Activated T-cell treated with anti-CD3 and anti-CD28 coated beads, Interleukin-2, amount 50 U/mL, for 1 hour (primary cell): ENCODE measurements at places on chromosomes 3 and 15.

DNA sequence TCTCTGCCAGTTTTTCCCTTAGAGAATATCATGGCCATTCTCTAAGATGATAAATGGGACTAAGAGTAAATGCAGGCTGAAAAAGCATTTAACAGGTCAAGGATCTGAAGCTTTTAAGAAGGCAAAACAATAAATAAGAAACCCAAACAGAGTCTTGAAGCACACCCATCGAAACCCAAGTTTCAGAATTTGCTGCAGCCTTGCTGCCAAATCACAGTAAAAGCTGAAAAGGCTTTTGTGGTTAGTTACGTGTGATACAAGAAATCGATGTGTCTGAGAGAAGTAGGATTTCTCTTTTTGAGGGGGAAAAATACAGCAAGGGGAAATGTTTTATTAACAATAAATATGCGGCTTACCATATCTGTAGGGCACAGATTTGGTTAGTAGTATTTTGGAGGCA, 92.0 kb downstream of the IGF1R start:
- DNase-seq, result no peak

DNA sequence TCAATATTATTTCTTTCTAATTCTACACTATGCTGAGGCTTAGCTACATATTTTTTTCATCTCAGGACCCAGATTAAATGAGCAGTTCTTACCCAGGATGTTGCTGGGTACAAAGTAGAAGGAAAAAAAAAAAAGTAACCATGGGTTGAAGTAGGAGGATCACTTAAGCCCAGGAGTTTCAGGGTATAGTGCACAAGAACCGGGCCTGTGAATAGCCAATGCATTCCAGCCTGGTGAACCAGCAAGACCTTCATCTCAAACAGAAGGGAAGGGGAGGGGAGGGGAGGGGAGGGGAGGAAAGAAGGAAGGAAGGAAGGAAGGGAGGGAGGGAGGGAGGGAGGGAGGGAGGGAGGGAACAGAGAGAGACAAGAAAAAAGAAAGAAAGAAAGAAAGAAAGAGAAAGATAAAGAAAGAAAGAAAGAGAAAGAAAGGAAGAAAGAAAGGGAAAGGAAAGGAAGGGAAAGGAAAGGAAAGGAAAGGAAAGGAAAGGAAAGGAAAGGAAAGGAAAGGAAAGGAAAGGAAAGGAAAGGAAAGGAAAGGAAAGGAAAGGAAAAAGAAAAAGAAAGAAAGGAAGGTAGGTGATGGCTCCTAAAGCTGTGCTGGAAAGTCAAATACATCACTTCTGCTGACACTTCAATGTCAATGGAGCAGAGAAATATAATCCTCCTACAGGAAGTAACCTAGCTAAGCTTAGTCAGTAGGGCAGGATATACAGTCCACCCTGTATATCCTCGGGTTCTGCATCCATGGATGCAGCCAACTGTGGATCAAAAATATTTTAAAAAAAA, 206.8 kb upstream of the TGFBR2 start:
- no peak for DNase-seq

GRCh38 chr3:151315136-151315535, 1.5 kb downstream of the GPR87 start:
- DNase-seq, result no peak

GRCh38 chr3:155064920-155065319, 15.2 kb upstream of the MME start:
- no peak for DNase-seq

- DNase-seq, result no peak
Observed at GRCh38 chr3:149592758-149593240, 65.0 kb downstream of the WWTR1 start.

DNA sequence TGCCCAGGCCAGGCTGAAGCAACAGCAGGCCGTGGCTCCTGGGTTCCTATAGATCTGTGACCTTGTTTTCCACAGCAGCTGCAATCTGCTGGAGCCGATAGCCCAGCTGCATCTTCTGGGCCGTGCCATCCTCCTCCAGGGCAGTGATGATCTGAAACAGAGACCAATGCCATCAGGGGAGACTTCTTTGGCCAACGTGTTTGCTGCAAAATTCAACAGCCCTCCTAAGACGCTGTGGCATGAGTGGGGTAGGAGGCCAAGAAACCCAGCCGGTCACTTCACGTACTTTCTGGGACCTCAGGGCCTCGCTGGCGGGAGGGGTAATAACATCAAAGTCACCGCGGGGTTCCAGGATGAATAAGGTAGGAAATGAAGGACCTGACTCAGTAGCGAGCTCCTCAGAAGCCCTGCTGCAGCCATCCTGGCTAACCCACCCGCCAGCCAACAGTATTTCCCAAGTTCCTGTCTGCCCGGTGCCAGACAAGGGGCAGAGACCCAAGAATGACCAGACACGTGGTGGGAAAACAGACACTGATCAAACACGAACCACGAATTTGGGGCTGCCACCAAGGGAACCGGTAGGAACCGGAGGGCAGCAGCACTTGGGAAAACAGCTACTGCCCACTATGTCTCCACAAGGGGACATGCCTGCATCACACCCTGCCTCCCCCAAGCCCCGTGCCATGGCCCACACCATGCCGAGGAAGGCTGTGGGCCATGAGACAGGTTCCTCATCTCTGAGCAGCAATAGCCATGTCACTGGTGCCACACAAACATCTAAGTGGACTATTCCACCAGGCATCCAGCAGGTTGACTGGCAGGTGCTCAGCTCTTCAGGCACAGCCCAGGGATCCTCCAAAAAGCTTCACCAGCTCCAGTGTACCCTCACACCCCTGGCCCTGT, 25.2 kb downstream of the PLXNB1 start:
- peak; percentile 12 for DNase-seq

DNA sequence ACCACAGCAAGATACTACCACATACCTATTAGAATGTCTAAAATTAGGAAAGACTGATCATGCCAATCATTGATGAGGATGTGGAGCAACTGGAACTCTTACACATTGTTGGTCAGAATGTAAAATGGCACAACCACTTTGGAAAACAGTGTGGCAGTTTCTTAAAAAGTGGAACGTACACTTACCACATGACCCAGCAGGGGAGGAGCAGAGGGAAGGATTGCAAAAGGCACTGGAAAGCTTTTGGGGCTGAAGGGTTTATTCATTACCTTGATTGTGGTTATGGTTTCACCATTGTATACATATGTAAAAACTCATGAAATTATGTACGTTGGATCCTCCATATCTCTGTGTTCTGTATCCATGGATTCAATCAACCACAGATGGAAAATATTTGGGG, 3.3 kb upstream of the EHD4 start:
- DNase-seq, result no peak

- no peak for DNase-seq
Observed at GRCh38 chr15:96978937-96979473, 648.5 kb downstream of the NR2F2 start.

- no peak for DNase-seq
Observed at GRCh38 chr3:10602271-10602670, 96.9 kb upstream of the ATP2B2 start.

DNA sequence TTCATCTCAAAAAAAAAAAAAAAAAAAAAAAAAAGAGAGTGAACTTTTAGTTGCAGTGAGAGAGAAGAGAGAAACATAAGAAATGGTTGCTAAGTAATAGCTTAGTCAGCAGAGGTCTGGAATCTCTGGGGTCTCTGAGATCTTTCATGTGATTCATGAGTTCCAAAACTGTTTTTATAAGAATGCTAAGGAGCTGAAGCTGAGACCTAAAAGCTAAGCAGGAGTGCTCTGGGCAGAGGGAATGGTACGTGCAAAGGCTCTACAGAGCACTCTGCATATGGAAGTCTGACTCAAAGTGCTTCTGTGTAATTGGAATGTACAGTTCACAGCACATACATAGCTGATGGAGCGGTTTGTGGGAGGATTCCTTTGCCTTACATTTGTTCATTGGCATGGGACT, 66.3 kb upstream of the LRIG1 start:
- DNase-seq, result no peak

- no peak for DNase-seq
Observed at GRCh38 chr3:149604125-149604875, 53.5 kb downstream of the WWTR1 start.

GRCh38 chr3:365268-365667, 168.7 kb downstream of the CHL1 start:
- no peak for DNase-seq

- no peak for DNase-seq
Observed at GRCh38 chr3:160163229-160163878, 61.9 kb upstream of the C3orf80 start.

GRCh38 chr15:38535491-38536200, 29.0 kb downstream of the RASGRP1 start:
- DNase-seq, result no peak

GRCh38 chr3:170697908-170698307, 112.0 kb upstream of the SLC7A14 start:
- DNase-seq, result no peak

- DNase-seq, result no peak
Observed at GRCh38 chr3:152968388-152969024, 133.6 kb downstream of the P2RY1 start.

GRCh38 chr3:125150525-125151441, 61.8 kb downstream of the SLC12A8 start:
- no peak for DNase-seq

DNA sequence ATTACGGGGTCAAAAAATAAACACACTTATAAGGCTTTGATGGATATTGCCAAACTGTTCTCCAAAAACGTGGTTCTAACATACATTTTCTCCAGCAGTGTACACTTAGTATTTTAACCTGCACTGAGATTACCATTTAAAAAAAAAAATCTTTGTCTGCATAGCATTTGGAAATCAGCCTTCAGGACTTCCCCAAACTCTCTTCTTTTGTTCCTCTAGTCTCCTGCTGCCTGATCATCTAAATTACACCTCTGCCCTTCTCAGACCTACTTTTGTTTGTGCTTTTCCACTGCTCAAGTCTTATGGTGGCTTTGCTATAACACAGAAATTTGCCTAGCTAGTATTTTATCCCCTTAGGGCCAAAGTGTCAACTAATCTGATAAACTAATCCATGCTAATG, 3.8 kb downstream of the NCEH1 start:
- DNase-seq, result no peak

- no peak for DNase-seq
Observed at GRCh38 chr3:37096288-37096687, 78.1 kb downstream of the LRRFIP2 start.

GRCh38 chr3:197495999-197496745, 59.6 kb downstream of the BDH1 start:
- no peak for DNase-seq

- no peak for DNase-seq
Observed at GRCh38 chr3:184687363-184688015, 24.4 kb downstream of the MAGEF1 start.

- no peak for DNase-seq
Observed at GRCh38 chr3:155871746-155872158, 1.3 kb downstream of the GMPS start.

DNA sequence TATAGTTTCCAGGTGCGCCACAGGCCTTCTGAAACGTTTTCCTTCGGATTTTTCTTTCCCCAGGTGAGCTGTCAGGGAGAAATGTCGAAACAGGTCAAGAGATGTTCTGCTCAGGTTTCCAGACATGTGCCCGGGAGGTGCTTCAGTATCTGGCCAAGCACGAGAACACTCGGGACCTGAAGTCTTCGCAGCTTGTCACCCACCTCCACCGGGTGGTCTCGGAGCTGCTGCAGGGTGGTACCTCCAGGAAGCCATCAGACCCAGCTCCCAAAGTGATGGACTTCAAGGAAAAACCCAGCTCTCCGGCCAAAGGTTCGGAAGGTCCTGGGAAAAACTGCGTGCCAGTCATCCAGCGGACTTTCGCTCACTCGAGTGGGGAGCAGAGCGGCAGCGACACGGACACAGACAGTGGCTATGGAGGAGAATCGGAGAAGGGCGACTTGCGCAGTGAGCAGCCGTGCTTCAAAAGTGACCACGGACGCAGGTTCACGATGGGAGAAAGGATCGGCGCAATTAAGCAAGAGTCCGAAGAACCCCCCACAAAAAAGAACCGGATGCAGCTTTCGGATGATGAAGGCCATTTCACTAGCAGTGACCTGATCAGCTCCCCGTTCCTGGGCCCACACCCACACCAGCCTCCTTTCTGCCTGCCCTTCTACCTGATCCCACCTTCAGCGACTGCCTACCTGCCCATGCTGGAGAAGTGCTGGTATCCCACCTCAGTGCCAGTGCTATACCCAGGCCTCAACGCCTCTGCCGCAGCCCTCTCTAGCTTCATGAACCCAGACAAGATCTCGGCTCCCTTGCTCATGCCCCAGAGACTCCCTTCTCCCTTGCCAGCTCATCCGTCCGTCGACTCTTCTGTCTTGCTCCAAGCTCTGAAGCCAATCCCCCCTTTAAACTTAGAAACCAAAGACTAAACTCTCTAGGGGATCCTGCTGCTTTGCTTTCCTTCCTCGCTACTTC, 3.8 kb downstream of the BHLHE40 start:
- DNase-seq, result peak; percentile 34

- no peak for DNase-seq
Observed at GRCh38 chr3:99980606-99981005, 133.7 kb downstream of the FILIP1L start.

DNA sequence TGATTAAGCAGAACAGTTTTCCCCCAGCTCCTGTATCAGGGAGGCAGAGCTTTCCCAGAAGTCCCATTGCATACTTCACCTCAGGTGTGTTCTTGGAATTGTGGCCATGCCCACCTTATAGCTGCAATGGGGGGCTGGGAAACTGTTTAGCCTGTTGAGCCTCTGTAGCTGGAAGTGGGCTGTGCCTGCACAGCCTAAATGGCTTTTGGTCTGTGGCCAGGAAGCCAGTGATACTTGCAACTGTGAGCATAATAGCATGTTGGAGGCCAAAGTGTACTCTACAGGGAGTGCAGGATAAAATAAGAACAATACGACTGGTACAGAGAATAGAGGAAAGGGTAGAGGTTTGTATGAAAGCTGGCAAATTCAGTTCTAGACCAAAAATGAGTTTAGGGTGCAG, 248.5 kb downstream of the PTPRG start:
- DNase-seq, result no peak

DNA sequence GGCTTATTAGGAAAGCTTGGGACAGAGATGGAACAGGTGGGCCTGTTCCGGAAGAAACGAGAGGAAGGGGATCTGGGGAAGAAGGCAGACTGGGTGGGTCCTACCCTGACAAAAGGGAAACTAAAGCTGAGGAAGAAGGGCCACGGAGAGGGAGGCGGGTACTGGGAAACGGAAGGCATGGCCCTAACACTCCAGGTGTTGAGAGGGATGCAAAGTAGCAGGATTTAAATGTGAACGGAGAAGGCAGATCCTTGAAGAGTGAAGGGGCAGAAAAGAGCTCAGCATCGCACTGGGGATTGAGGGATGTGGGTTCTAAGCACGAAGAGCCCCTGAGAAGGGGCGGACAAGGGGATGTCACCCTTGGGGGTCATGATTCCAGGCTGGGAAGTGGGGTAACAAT, 735 bp downstream of the STIMATE start:
- no peak for DNase-seq

DNA sequence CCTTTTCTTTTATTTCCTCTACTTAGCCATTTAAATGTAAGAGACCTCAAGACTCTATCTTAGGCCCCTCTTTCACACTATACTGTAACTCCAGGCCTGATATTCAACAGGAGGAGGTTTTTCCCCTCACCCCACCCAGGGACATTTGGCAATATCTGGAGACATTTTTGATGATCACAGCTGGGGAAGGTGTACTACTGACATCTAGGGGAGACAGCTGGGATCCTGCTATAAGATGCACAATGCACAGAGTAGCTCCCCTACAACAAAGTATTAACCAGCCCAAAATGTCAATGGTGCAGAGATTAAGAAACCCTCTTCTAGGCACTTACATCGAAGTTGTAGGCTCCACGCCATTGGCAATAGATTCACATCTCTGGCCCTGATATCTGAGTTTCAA, 517.5 kb upstream of the UBE2E2 start:
- no peak for DNase-seq
